ENCODE measurements at places on chromosomes 7 and 10.

GRCh38 chr10:51640120-51640819 lies 59.1 kb downstream of the CSTF2T start:
- no peak for DNase-seq

- DNase-seq: no peak
Observed at GRCh38 chr7:74338366-74339108, 49.3 kb downstream of the CLIP2 start.

DNA sequence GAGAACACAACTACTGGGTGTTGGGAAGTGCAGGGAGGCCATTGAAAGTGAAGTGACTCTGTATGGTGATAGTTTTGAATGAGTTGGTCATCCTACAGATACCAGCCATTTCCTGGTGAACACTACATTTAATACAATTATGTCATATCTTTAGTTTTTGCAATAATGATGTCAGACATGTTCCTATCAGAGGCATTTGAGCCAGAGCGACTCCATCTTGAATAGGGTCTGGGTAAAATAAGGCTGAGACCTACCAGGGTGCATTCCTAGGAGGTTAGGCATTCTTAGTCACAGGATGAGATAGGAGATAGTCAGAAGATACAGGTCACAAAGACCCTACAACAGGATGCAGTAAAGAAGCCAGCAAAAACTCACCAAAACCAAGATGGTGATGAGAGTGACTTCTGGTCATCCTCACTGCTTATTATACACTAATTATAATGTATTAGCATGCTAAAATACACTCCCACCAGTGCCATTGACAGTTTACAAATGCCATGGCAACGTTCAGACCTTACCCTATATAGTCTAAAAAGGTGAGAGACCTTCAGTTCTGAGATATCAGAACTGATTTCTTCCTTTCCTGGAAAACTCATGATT lies 28.2 kb downstream of the ADK start:
- DNase-seq: no peak

- peak; percentile 70 for DNase-seq
Observed at GRCh38 chr10:92573091-92573797, 649 bp downstream of the IDE start.

- no peak for DNase-seq
Observed at GRCh38 chr10:11881477-11882417, 58.6 kb downstream of the PROSER2 start.

GRCh38 chr10:92241158-92241500 lies 49.7 kb downstream of the CPEB3 start:
- peak; percentile 19 for DNase-seq

DNA sequence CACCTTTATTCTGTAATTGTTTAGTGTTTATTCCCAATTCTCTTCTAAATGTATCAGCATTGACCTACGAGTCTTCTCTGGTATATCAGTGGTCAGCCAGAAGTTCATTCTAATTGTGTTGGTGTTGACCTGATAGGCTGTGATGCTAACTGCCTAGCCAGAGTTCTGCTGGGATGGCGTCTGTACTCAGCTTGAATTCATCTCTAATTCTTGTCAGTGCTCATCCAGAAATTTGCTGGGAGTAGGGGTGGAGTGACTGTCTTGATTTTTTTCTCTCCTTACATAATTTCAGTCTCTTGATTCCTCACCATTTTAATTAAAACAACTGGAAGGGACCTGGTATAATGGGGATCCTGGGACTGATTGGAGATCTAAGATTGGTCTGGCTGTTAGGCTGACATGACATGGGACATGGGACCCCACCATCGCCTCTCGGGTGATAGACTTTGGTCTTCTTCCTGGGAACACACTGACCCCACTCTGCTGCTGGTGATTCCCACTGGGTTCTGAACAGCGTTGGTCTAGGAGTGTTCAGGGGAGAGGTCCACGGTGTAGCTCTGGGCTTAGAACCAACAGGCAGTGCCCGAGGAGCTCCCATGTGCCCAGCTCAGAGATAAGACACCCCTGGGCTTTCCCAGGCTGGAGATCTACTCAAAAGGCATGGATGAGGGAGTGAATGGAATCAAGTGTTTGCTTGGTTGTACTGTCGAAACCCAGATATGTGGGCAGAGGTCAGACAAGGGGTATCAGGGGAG lies 3.8 kb downstream of the NEURL1 start:
- no peak for DNase-seq

- DNase-seq: peak; percentile 72
Observed at GRCh38 chr7:74417419-74417971, 36.2 kb upstream of the GTF2IRD1 start.

DNA sequence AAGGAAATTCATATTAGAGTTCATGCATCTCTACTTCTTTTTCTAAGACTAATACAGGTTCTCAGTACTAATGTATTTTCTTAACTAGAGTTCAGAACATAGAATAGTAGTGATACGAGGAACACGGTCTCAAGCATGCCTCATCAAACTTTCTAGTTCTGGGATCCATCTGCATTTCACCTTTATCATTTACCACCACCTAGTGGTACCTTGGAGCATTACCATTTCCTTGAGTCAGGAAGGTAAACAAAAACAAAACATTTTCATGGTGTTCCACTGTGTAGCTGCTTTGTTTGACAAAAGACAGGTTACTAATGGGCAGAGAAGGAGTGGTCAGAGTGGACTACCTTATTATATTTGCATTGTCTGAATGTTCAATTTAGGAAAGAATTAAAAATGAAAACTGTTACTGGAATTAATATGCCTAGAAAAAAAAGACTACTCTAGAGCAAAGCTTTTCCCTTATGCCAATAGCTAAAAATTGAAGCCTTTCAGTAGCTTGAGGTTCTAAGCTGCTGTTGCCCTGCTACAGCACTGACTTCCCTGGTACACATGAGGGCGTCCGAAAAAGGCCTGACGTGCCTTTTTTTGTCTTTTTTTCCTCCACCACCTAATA lies 44.5 kb downstream of the STARD3NL start:
- DNase-seq: no peak

GRCh38 chr7:2231992-2232765 lies 566 bp downstream of the MAD1L1 start:
- peak; percentile 46 for DNase-seq

DNA sequence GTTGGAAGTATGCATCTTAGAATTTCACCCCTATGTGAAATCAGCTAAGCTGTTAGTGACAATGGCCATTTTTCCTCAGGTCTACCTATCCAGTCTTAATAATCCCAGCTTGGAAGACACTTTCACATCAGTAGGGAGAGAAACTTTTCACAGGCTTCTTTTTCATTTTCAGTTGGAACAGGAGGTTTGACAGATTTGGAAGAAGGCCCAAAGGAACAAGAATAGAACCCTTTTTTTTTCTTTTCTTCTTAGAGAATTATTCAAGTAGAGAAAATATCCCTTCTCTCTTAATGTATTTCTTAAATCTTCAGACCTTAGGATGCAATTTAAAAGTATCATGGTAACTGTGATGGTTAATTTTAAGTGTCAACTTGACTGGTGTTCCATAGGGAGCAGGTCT lies 410.5 kb upstream of the C7orf33 start:
- no peak for DNase-seq

- no peak for DNase-seq
Observed at GRCh38 chr10:11579885-11580284, 31.6 kb downstream of the USP6NL start.
